ENCODE measurements at places on chromosomes 2 and 18.

DNA sequence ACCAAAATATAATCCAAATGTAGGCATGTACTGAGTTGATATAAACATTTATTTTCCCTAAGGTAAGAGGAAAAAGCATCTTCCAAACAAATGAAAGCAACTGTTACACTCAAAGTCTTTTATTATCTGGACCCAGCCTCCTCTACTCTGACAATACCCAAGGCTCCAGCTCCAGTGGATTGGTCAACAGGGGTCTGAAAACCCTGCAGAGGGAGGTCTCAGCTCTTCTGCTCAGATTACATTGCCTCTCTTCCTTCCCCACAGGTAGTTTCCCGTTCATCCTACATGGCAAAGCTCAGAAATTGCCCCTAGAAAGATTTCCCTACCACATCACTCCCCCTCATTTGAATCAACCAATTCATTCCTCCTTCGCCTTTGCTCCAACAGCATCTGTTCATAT is 457.0 kb downstream of the METTL4 start:
- no peak for DNase-seq

- no peak for DNase-seq
Measured at GRCh38 chr2:6878549-6878948, 972 bp downstream of the RSAD2 start.

GRCh38 chr2:74099835-74100234 is 47.9 kb downstream of the BOLA3 start:
- no peak for DNase-seq

DNA sequence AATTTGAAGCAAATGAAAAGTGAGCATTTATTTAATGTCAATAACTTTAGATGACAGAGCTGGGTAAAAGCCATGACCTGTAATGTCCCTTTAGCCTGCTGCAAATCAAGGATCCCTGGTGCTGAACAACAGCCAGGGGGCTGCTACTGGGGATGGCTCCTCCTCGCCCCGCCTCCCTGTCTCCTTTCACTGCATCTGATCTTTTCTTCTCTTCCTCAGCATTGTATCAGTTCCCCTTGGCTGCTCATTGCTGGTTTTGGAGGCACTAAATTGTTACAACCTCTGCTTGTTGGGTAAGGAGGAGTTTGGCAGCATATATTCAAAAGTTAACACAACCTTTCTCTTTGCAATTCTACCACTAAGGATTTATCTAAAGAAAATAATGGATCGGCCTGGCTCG is 236.3 kb upstream of the ID2 start:
- no peak for DNase-seq

DNA sequence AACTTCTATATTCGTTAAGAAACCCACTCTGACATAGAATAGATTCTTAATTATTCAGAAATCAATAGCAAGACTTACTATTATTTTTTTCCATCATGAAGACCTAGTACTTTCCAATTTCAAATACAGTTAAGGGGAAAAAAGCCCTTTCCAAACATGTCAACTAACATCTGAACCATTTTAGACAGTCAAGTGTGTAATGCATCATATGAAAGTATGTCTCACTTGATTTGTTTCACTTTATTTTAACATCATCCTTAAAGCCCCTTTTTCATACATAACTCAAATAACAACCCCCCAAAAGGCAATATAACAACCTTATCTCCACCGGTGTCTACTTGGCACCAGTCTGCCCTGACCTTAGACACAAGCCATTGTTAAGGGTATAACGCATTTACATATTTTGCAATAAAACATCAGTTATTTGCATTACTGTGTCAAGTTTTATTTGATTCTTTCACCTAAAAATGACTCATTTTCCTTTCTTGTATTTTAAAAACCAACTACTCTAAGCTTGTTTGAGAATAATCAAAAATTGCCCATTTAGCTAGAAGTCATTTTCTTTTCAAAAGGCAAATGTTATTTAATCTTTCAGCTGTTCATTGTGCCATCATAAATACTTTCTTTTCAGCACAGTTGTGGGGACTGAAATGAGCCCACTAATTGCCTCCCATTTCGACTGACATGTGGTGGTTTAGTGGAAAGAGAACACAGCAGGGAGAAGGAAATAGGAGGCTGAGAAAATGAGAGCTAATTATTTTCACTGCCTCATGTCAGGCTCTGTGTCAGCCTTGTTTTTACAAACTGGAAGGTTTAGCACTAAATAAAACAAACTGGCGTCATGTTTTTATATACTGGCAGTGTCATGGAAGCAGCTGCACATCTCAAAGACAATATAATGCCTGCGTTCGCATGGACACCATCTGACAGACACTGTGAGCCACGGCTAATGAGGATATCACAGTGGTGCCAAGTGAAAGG is 104.7 kb upstream of the CDCA7 start:
- DNase-seq, result peak; percentile 43

GRCh38 chr2:109438773-109439389 is 174.9 kb downstream of the SEPTIN10 start:
- peak; percentile 11 for DNase-seq

DNA sequence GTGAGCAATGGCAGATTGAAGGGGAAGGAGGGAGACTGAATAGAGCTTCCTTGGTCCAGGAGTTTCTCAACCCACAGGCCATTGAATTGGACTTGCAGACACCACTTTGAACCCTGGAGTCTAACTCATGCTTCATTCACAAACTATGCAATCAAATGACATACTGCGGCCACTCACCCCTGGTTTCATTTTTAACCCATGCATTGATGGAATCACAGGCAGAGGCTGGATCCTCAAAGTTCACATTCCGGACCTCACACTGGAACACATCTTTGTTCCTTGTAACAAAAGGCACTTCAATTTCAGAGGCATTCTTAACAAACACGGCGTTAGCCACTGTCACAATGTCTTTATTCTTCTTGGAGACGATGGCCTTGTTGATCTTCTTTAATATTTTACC is 40.7 kb downstream of the MRPL44 start:
- DNase-seq, result no peak

Data from NCI-H2029 (cell line).